ENCODE measurements at places on chromosomes 2 and 18.

DNA sequence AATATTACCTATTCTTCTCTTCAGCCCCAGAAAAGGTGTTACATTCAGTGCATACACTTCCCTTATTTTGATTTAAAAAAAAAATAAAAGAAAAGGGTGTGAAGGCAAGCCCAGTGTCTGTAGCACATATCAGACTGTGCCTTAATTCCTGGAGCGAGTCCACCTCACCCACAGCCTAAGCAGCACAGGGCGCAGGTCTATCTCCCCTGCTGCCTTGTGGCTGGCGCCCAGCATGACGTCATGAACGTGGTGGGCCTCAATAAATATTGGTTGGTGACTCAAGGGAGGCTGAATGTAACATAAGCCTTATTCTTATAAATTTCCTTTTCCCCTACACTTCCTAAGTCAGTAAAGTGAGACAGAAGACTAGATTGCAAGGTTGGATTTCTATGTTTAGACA lies 26.4 kb downstream of the ST3GAL5 start:
- DNase-seq: no peak

- DNase-seq: no peak
Measured at GRCh38 chr2:112141626-112142007, 3.4 kb downstream of the FBLN7 start.

- DNase-seq: no peak
Measured at GRCh38 chr18:68489013-68489792, 225.7 kb downstream of the TMX3 start.

DNA sequence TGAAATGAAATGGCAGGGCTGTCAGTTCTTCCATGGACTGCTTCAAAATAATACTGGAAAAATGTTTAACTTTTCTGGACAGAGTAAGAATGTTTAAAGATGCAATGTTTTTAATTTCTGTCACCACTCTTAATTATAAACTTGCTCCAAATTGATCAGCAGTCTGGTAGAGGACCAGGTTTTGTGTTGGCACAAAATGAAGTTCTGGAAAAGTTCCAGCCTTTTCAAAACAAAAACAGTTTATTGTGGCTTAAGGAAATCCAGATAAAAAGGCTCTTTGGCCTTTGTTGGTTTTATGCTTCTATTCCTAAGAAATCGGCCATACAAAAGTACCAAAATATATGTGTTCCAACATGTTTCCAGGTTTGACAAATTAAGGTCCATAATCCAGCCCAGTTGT lies 48.8 kb downstream of the PTRHD1 start:
- no peak for DNase-seq

- DNase-seq: no peak
Measured at GRCh38 chr2:201093573-201093972, 21.8 kb downstream of the NDUFB3 start.

DNA sequence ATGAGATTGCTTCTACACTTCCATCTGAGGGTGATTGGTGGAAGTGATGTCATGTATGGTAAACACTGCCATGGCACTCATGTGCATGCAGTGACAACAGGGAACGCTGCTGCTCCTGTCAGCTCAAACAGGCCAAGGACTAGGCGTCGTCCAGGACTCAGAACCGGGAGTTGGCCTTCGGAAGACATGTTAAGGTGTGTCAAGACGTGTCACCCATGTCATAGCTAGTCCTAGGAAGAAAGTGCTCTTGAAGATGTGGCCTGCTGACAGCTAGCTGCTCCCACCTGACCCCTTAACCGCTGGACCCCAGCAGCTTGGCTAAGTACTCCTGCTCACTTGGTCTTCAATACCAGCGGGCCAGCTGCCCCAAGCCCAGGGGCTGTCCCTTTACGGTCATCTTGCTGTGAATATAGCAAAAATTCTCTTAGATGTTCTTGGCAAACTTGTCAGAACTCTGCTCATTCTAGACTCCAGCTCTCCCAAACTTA lies 6.3 kb upstream of the NOSTRIN start:
- no peak for DNase-seq

DNA sequence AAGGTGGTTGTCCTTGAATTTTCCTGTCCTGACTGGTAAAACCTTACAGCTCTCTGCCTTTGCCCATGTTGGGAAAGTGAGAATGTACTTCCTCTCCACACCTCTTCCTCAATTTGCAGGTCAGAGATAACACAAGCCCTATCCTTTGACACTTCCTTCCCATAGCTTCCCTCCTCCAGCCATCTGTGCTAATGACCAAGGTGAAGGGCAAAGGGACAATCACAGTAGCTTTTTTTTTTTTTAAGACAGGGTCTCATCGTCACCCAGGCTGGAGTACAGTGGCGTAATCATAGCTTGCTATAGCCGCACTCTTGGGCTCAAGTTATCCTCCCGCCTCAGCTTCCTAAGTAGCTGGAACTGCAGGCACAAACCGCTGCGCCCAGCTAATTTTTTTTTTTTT lies 24.3 kb upstream of the STPG4 start:
- no peak for DNase-seq

DNA sequence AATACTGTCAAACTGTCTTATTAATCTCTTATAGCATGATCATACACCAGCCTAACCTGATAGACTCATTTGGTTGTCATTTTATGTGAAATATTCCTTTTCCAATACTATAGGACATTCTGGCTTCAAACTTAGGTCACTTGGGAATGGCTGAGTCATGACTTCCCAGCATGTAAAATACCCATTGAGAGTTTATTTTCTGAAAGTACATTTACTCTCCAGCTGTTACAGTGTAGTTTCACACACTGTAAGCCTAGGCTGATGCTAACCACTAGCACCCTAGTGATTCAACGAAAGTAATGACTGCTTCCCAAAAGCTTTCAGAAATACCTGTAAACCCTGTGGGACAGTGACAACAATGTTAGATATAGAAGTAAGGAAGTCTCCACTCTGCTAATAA lies 93.8 kb downstream of the FIGN start:
- peak; percentile 70 for DNase-seq

DNA sequence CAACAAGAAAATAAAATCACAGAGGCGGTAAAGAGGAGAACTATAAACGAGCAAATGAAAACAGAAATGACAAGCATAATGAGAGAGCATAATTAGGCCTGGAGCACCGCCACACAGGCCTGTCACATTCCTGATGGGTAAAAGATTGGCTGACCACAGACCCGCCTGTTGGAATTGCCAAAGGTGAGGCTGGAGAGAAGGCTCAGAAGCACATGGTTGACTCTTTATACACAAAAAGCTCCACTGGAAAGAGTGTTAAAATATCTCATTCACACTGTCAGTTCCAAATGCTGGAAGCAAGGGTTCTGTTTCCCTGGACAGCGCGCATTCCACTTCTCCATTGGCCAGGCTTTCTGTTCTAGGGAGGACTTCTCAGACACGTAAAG lies 5.9 kb upstream of the LGALSL start:
- DNase-seq: no peak

- no peak for DNase-seq
Measured at GRCh38 chr2:104049981-104050380, 803.9 kb upstream of the POU3F3 start.

All from smooth muscle cell of the brain vasculature (primary cell).